ENCODE measurements at places on chromosomes 7 and 10. TPM values are rescaled to one million over a fixed set of nuclear protein-coding genes. Genes with fewer than 3 reads are reported as not detected.

TMEM26 gene
- not detected for total RNA-seq

DNA sequence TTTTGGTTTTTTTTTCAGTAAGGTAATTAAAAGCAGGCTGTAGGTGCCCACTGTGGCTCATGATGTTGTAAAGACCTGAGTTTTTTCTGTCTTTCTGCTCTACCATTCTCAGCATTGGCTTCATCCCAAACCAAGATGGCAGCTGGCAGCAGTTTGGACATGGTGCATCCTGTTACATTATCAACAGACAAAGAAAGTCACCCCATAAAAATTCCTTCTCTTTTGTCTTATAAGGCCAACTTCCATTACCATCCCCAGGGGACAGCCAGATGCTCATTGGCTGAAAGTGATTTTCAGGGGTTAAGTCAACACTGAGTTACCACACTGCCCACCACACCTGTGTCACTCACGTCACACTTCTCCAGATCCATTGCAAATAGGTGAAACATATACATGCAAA is 558.4 kb downstream of the SDK1 start:
- no peak for DNase-seq
- H3K27me3 ChIP-seq: no peaks in the 10 kb centered on the region
- H3K27ac ChIP-seq: no peak overlapping the region

RTKN2 gene
- total RNA-seq: 99.5 TPM

GRCh38 chr7:154789404-154789803 is 213.5 kb downstream of the PAXIP1 start:
- no peaks in the 10 kb centered on the region for H3K27me3 ChIP-seq
- DNase-seq: no peak

- H3K4me3 ChIP-seq: no peak overlapping the region
- H3K4me1 ChIP-seq: no peaks in the 10 kb centered on the region
- no peak overlapping the region for H3K27ac ChIP-seq
- H3K27me3 ChIP-seq: peaks cover 1% of the 10 kb centered on the region
- DNase-seq: peak; percentile 11
Measured at GRCh38 chr7:141097430-141097829, 23.6 kb downstream of the TMEM178B start.

VWDE gene
- 0.86 TPM for total RNA-seq

GRCh38 chr10:84256510-84257342 is 11.9 kb downstream of the RGR start:
- peaks cover 4% of the 10 kb centered on the region for H3K27me3 ChIP-seq
- DNase-seq: peak; percentile 47
- H3K36me3 ChIP-seq: no peaks in the 10 kb centered on the region
- H3K4me1 ChIP-seq: peaks cover 3% of the 10 kb centered on the region
- H3K27ac ChIP-seq: no peak overlapping the region

PODXL gene
- total RNA-seq: 0.89 TPM

LIPJ gene
- not detected for total RNA-seq

- DNase-seq: no peak
- no peaks in the 10 kb centered on the region for H3K27me3 ChIP-seq
- H3K36me3 ChIP-seq: peaks cover 85% of the 10 kb centered on the region
- no peak overlapping the region for H3K27ac ChIP-seq
Measured at GRCh38 chr7:139047970-139048369, 12.1 kb upstream of the ZC3HAV1L start.

HOXA1 gene
- total RNA-seq: 1.4 TPM

- DNase-seq: no peak
- H3K36me3 ChIP-seq: no peaks in the 10 kb centered on the region
- H3K27me3 ChIP-seq: no peaks in the 10 kb centered on the region
- H3K4me1 ChIP-seq: no peaks in the 10 kb centered on the region
Measured at GRCh38 chr10:125626671-125627070, 56.3 kb downstream of the TEX36 start.

DNA sequence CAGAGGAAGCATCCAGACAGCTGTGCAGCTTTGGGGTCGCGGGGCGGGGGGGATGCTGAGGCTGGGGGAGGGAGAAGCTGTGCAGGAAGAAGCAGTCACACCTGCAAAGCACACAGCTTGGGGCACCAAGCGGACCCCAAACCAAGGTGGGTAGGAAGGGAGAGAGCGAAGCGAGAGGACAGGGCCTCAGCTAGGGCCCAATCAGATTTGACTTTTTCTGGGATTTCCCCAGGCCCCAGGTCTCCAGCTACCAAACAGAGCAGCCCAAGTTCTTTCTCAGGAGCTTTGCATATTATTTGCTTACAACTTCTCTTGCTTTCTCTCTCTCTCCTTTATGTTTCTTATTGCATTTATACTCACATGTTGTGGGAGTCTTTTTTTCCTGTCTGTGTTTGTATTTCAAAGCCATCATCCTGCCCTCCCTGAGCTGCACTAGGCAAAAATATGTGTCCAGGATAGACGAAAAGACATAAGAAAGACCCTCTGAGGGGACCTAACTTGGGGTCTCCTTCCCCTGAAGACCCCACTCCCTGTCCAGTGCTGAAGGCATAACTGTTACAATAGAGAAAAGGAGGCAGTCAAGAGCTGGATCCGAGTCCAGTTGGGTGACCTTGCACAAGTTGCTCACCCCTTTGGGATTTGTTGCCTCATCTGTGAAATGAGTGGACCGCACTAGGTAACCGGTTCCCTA is 50.6 kb upstream of the SMNDC1 start:
- DNase-seq: peak; percentile 18
- H3K27ac ChIP-seq: peak overlapping the region; percentile 70
- no peaks in the 10 kb centered on the region for H3K27me3 ChIP-seq
- H3K4me1 ChIP-seq: peaks cover 46% of the 10 kb centered on the region
- H3K36me3 ChIP-seq: no peaks in the 10 kb centered on the region
- peak overlapping the region; percentile 81 for H3K4me3 ChIP-seq

- no peaks in the 10 kb centered on the region for H3K27me3 ChIP-seq
- no peak for DNase-seq
- no peak overlapping the region for H3K27ac ChIP-seq
- H3K4me3 ChIP-seq: no peak overlapping the region
- no peaks in the 10 kb centered on the region for H3K4me1 ChIP-seq
Measured at GRCh38 chr10:18689498-18689897, 30.3 kb downstream of the ARL5B start.

C10orf67 gene
- 0.49 TPM for total RNA-seq

- no peaks in the 10 kb centered on the region for H3K27me3 ChIP-seq
- no peak overlapping the region for H3K27ac ChIP-seq
- no peak for DNase-seq
- H3K36me3 ChIP-seq: no peaks in the 10 kb centered on the region
Measured at GRCh38 chr10:52409928-52410327, 95.8 kb downstream of the DKK1 start.

TLX1 gene
- total RNA-seq: not detected

- H3K4me1 ChIP-seq: no peaks in the 10 kb centered on the region
- no peak overlapping the region for H3K27ac ChIP-seq
- no peak overlapping the region for H3K4me3 ChIP-seq
- no peaks in the 10 kb centered on the region for H3K36me3 ChIP-seq
Measured at GRCh38 chr10:34922138-34922537, 107.0 kb upstream of the PARD3 start.

- H3K4me3 ChIP-seq: no peak overlapping the region
- DNase-seq: no peak
- no peaks in the 10 kb centered on the region for H3K4me1 ChIP-seq
- H3K27me3 ChIP-seq: no peaks in the 10 kb centered on the region
Measured at GRCh38 chr10:47181052-47181849, 118.7 kb upstream of the GDF10 start.

VSTM4 gene
- not detected for total RNA-seq

EPHA1 gene
- 5.0 TPM for total RNA-seq
